T1000 (cell line): ENCODE measurements at places on chromosomes 7 and 10.

DNA sequence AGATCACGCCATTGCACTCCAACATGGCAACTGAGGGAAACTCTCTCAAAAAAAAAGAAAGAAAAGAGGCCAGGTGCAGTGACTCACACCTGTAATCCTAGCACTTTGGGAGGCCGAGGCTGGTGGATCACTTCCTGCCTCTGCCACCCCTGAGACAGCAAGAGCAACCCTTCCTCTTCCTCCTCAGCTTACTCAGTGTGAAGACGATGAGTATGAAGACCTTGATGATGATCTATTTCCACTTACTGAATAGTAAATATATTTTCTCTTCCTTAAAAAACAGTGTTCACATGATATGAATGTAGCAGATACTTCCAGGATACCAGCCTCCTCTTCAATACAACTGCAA is 2.1 kb upstream of the ZKSCAN1 start:
- DNase-seq = no peak

GRCh38 chr7:127831318-127832219 is 179.6 kb downstream of the SND1 start:
- no peak for DNase-seq

- no peak for DNase-seq
These were observed 117.0 kb upstream of the RET start for GRCh38 chr10:42959833-42960232.

DNA sequence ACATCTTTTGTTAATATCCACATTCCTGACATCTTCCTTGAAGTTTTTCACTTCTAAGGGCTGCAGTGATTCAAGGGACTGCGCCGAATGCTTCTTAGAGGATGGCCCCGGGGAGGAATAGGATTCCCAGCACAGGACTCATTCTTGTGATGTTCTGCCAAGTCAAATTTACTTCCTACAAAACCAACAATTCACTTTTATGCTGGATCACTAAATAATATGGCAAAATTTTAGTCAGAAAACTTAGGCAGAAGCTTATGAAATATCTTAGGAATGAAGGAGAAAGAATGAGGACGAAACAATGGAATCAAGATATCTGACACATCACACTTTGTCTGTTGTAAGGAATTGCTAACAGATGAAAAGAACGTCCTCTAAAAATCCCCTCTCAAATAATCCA is 151.5 kb downstream of the JAZF1 start:
- DNase-seq = no peak

GRCh38 chr7:47179812-47180515 is 401.9 kb downstream of the TNS3 start:
- peak; percentile 46 for DNase-seq

DNA sequence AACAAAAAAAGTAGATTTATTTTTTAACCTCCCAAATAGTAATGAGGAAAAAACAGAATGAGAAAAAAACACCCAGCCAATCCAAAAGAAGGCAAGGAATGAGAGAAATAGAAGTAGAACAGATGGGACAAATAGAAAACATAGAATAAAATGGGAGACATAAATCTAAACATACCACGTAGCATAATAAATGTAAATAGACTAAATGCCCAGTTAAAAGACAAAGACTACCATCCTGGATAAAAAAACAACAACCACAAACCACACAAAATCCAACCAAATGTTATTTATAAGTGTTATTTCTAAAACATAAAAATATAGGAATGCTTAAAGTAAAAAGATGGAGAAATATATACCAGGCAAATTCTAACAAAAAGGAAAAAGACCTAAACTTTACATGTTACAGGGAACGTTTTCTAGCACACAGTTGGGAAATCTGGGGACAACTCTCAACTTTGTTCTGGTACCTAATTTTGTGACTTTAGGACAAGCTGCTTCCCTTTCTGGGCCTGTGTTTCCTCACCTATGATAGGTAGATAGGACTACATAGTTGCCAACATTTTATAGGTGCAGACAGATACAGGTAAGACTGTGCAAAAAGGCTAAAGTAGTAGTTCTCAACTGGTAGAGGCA is 98.4 kb downstream of the SPDYE5 start:
- DNase-seq = no peak

DNA sequence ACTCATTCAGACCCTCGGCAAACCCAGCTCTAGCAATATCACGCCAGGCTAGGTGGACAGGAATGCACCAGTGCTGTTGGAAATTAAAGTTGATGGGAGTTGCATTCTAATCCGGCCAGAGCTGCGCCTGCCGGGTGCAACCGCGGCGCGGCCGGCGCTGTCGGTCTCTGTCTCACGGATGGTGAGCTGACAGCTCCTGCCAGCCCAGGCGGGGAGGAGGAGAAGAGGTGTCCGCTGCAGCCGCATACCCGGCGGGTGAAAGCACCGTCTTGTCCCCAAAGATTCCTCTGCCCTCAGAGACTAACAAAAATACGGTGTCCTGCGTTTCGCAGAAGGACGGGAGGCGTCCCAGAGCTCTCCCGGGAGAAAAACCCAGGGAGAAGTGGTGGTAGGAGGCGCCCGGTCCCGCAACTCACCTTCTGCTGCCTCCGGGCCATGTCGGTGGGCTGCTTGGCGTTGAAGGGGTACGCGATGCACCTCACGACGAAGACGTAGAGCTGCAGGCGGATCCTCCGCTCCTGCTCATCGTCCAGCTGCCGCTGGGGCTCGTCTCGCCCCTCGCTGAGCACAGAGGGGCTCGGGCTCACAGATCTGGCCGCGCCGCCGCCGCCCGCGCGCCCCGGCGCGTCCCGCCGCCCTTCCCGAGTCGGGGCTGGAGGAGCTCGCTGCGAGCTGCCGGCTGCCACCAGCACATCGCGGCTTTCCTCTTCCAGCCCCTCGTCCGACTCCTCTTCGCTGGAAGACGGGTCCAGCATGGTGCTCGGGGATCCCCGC is 490 bp downstream of the CADPS2 start:
- no peak for DNase-seq

DNA sequence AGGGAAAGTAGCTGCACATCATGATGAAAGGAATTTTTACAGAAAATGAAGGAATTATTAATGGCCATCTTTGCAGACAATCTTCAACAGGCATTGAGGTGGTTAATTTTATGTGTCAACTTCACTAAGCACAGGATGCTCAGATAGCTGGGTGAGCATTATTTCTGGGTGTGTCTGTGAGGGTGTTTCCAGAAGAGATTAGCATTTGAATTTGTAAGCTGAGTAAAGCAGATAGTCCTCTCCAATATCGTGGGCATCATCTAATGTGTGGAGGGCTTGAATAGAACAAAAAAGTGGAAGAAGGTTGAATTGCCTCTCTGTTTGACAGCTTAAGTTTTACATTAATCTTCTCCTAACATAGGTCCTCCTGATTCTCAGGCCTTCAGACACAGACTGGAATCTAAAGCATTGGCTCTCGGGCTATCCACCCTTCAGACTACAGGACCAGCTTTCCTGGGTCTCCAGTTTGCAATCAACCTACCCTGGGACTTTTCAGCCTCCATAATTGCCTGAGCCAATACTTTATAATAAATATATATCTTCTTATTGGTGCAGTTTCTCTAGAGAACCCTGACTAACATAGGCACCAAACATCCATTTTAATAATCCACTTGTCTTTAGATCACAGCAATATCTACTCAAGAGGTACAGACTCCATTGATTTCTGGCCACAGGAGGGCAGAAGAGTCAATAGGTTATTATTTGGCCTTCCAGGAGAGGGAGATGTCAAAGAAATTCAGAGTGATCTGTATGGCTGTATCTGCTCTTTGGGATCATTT is 10.5 kb upstream of the CRPPA start:
- DNase-seq = no peak

DNA sequence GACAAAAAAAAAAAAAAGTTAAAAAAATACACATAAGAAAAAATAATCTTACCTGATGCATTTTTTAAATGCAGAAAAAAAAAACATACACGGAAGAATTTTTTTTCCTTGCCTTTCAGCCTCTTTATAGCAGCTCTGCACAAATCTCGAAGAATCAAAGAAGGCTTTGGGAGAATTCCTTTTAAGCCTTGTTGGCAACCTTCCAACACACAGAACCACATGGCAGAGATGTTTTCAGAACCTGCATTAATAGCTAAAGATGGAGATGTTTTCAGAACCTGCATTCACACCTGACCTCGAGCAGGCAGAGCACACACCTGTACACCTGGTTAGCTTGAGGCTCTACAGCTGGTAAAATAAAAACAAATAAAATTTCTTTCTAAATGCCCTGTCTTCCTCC is 65.6 kb downstream of the DOCK4 start:
- DNase-seq = no peak

DNA sequence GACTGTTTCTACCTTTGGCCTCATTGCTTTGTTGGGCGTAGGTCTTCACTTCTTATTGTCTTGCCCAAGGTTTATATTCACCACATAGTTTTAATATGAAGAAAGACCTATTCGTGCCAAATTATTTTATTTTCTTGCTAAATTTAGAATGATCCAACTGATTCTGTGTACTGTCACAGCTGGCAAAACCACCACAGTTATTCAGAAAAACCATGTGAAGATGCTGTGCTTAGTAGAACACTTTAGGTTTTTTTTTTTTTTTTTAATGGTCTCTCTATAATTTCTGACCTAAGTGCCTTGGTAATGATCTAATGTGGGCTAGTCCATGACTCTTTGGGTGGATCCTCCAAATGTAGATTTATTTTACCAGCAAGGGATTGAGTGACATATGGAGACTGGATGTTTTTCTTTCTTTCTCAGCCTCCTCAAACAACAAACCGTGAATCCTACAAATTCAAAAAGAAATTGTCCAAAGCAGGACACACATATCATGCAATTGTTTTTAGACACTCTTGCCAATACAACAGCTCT is 243.8 kb downstream of the DYNC1I1 start:
- no peak for DNase-seq

DNA sequence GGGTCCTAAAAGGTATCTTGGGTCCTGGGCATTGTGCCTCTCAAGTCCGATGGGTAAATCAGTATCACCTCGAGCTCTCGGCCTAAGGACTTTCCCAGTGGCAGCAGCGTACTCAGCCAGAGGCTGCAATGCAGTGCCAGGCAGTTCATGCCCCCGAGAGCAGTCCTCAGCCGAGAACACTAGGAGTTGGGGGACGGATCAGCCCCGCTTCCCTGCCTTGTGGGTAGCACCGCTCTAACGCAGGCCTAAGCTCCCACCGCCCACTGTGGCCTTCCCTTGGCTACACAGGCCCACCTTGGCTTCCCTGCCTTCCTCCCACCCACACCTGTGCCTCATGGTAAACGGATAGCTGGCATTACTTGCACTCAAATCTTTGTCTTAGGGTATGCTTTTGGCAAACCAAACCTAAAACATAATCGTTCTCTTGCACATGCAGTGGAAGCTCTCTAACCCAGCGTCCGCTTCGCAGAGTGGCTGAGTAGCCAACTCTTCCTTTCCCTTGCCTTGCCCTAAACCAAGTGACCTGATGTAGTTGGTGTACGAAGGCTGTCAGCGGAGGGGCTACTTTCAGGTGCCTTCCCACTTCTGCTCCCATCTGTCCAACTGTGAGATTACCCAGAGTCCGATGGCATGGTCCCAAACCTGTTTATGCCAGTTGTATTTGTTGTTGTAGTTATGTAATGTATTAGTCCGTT is 73.2 kb upstream of the CHST15 start:
- DNase-seq = no peak

DNA sequence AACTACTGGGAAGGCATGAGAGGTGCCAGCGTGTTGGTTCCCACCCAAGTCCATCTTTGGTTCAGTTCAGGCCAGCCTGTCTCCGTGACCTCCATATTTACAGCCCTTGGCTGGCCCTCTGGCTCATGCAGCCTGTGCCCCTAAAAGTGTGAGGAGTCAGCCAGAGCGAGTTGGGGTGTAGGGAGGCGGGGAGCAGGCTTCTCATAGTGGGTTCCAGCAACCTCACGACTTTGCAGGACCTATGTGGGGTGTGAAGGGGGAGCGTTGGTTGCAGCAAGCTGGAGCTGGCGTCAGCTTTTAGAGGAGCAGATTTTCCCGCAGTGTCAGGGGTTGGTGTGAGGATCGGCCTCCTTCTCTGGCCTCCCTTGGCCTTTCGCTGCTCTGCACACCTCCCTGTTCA is 9.8 kb downstream of the TSPAN14 start:
- no peak for DNase-seq

DNA sequence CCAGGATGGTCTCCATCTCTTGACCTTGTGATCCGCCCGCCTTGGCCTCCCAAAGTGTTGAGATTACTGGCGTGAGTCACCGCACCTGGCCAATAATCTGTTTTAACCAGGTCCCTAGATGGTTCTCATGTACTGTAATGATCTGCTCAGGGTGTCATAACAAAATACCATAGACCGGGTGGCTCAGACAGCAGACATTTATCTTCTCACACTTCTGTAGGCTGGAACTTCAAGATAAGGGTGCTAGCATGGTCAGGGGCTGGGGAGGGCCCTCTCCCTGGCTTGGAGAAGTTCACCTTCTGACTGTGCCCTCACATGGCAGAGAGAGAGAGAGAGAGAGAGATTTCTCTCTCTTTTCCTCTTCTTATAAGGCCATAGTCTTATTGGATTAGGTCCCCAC is 279.4 kb upstream of the LYZL1 start:
- no peak for DNase-seq

DNA sequence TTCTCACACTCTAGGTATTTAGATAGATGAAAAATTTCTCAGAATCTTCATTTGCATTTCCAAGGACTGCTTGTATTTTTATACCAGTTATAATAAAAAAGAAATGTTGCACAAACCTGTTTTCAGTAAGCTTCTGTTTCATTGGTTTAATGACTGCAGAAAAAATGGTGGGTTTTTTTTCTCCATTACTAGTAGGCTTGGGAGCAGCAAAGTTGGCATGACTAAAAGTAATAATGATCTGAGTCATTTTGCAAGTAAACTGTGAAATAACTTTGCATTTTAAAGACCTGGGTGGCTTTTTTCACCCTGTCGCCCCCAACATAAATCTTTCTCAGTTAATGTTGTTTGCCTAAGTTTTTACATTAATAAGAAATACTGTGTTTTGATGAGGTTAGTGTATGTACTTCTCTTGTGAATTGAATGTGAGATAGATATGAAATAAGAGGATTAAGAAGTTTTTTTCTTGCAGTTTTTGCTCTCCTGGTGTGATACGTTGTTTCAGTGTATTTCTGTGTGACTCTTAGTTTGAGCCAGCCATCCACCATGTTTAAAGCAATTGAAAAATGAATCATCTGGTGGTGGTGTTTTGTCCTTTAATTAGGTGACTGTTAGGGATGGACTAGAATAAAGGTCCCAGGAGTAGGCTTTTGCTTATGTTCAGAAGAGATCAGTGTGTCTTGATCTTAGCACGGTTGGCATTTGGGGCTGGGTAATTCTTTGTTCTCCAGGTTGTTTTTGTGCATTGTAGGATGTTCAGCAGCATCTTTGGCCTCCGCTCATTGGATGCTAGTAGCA is 1.8 kb downstream of the GNAI1 start:
- no peak for DNase-seq

DNA sequence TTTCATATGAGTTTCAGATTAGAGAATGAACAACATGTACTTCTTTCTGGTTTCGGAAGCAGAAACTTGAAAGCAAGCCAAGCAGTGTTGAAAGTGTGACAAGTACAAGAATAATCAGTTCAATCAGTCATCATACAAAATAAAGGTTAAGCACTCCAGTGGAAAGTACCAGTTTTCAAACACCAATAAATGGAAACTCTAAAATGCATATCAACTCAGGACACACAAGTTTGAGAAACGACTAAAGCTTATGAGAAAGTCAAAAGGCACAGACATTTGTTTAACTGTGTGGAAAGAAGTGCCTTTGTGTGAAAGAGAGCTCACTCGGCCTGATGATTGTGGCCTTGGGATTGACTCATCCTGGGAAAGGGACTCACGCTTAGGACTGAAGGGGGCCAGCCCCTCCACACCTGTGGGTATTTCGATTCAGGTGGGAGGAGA is 60.6 kb upstream of the AKR1C1 start:
- no peak for DNase-seq

GRCh38 chr7:4233621-4234497 is 448.2 kb upstream of the FOXK1 start:
- DNase-seq = no peak
